ENCODE measurements at places on chromosomes 4 and X.
A peak's percentile ranks its signal among the peaks of the same experiment; 100 is the strongest.

DNA sequence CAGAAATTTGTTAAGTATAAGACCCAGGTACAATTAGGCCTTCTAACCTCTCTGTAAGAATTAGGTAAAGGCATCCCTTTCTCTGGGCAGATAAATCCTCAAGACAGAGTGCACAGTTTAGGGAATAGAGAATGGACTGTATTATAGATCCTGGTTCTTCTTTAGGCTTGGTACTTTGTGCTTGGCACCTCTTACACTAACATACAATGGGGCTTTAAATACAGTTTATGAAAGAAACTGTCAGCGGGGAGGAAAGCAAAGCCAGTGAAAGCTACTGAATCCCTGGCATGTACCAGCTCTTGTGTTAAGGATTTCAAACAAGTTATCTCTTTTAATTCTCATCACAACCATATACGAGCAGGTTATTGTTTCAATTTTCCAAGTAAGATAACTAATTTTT is 1350.0 kb downstream of the ADGRL3 start:
- no peak for DNase-seq

- DNase-seq, result peak; percentile 40
Observed at GRCh38 chr4:26161030-26161824, 159.6 kb upstream of the RBPJ start.

- peak; percentile 88 for DNase-seq
Observed at GRCh38 chrX:153726286-153727122, 1.8 kb downstream of the ABCD1 start.

GRCh38 chr4:22670956-22671355 is 21.8 kb upstream of the GBA3 start:
- DNase-seq, result peak; percentile 34

DNA sequence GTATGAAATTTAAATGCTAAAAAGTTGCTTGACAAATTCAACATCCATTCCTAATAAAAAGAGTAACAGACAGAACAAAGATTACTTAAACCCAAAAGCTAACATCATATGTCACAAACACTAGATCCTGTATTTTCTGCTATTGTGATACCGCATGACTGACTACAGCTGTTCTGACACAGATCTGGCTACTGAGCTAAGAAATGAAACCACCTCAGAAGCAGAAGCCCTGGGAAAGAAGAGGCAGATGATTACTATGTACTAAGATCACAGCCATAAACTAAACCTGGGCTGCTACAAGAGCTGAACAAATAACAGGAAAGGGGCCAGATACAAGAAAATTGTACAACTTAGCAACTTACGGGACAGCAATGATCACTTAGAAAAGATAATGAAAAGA is 9.4 kb downstream of the LETM1 start:
- peak; percentile 47 for DNase-seq

- no peak for DNase-seq
Observed at GRCh38 chr4:19026281-19026680, 1004.7 kb upstream of the LCORL start.

- no peak for DNase-seq
Observed at GRCh38 chr4:17493619-17494018, 18.3 kb downstream of the QDPR start.

DNA sequence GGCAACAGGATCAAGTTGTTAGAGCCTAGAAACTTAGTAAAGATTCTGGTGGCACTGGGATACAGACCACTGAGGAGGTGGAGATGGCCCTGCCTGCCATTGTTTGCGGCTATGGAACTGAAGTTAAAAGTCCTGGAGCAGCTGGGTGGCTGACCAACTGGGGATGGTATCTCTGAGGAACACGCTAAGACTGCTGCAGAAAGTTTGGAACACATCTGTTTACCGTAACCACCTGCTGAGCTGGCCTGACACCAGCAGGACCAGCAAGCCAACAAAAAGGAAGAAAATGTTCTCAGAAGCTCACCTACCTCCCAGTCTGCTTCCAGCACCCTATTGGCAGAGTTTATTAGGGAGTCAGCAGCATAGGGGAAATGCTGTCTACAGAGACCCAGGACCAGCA is 17.4 kb upstream of the PACRGL start:
- no peak for DNase-seq

GRCh38 chrX:70260104-70260503 is at the start of gene P2RY4:
TSS of gene P2RY4 (minus strand) at chrX:70260204. CDS start at chrX:70259624, 580 bp downstream.
- no peak for DNase-seq

DNA sequence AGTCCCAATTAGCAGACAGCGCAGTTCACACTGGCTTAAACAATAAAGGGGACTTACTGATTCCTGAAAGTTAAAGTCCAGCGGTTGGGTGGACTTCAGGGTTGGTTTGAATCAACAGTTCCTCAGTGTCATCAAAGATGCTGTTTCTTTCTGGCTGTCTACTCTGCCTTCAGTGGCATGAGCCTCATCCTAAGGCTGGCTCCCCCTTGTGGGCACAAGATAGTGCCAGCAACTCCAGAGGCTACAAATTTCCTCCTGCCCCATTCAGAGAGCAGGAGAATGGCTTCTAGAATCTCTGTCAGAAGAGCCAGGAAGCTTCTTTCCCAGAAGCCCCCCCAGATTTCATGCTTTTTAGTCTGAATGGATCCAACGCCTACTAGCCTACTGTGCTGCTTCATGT is 82.4 kb upstream of the MTM1 start:
- DNase-seq, result peak; percentile 50

- no peak for DNase-seq
Observed at GRCh38 chr4:169765835-169766234, 8.1 kb upstream of the HPF1 start.

GRCh38 chr4:53905276-53905940 is 159.0 kb downstream of the CHIC2 start:
- no peak for DNase-seq

GRCh38 chr4:2510351-2511259 is 25.8 kb upstream of the FAM193A start:
- no peak for DNase-seq

DNA sequence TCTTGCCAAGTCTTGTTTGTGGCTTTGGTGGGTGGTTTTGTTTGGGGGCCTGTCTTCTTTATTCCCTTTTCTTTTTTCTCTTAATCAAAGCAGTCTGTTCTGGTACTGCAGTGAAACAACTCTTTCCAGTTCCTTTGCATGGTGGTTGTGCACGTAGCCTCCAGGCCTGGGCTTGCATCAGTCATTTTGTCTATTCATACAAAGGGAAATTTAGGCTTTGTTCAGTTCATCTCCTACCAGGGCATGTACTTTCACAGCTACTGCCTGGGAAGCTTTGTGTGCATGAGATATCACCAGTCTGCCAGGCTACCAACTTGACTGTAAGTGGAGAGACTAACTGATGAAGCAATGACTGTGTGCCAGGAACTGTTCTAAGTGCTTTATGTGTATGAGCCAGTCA is 8.5 kb downstream of the TRIM2 start:
- DNase-seq, result no peak

DNA sequence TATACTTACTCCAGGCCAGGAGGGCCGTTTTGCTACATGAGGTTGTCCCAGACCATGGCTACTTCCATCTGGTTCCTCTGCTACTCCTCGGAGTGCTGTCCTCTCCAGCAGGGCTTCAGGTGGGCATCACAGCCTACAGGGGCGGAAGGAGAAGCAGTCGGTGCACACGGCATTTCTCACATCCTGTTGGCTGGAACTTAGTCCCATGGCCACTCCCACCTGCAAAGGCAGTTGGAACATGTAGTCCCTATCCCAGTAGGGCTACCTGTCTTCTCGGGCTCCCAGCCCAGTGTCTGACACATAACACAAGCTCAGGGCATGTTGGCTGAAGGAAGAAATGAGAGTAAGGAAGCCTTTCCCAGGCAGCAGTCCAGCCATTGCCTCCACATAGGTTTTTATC is 7.7 kb upstream of the STK32B start:
- no peak for DNase-seq

DNA sequence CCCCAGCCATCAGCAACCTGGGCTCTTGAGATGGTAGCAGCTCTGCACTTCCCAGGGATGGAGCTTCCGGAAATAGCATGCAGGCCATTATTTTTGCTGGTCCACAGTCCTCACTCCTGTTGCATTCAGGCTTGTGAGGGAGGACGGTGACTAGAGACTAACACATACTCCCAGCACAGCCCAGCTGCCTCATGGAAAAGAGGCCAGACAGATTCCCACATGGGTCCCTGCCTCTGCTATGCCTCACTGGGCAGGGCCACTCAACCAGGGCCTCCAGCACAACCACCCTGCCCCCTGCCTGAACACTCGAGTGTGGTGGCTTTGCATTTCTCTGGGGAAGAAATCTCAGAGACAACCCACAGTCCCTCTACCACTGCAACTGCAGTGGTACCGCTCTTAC is 1195.1 kb downstream of the PCDH18 start:
- no peak for DNase-seq

- peak; percentile 9 for DNase-seq
Observed at GRCh38 chrX:112731793-112732192, 52.1 kb upstream of the LHFPL1 start.

GRCh38 chr4:138115053-138115452 is 127.1 kb downstream of the SLC7A11 start:
- DNase-seq, result no peak

DNA sequence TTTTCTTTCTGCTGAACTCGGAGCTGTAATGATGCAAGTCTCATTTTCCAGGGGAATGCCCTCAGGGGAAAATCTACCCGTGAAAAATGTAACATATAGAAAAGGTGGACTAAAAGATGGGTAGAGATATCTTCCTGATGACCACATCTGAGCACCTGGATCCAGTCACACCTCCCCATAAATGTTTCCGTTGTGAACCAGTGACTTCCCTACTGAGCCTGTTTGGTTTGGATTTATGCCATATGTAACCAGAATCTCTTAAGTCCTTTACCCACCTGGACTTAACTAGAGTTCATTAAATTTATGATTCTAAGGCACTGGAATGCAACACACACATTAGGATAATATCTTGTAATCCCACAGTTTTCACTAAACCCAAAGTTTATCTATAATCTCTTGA is 171.1 kb downstream of the ZNF330 start:
- DNase-seq, result no peak

DNA sequence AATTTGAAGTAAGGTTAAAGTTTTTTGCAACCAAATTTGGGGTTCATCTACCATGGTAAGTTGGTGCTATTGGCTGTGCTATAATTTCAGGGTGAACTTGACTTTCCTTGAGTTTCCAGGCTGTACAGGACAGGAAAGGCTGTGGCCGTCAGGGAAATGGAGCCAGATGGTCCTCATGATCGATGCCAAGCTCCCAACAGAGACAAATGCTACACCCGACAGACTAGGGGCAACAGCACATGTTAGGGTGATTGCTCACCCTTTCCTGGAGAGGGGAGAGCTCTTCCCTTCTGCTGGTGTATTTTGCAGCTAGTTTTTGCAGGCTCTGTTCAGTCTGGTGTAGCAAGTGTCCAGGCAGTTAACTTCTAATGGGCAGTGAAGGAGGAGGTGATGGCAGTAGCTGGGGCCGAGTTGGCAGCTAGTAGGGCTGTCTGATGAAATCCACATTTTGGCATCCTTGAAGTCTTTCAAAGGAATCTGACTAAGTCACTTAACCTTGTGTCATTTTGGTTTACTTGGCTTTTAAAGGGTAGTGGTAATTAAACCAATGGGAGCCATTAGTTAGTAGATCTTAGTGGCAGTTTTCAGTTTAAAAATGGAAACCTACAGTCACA is 47.8 kb downstream of the GAB1 start:
- DNase-seq, result no peak

DNA sequence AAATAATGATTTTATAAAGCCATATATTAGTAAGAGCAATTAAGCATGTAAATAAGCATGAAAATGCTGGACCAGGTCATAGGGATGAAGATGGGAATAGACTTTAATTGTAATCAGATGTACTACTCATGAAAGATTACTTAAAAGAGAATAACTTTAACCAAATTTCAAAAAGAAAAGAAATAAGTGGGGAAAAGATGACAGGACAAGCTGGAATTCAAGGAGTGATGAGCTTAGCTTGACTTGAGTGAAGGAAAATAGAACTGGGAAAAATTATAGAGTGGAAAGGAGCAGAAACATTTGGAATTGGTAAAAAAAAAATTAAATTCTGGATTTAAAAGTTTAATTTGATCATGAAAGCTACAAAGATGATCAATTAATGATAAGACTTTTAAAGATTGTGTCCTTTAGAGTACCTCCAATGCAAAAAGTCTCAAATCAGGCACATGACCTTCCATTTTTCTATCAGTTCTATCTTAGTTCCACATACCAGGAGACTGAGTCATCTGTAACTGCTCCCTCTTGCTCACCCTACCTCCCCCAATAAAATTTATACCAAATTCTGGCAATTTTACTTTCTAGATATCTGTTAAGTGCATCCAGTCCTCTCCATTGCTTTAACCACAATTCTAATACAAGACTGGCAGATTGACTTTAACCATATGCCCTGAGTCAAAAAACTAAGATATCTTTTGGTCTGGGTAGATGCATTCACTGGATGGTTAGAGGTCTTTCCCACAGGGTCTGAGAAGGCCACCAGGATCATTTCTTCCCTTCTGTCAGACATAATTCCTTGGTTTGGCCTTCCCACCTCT is 56.4 kb upstream of the SLIT2 start:
- DNase-seq, result no peak

DNA sequence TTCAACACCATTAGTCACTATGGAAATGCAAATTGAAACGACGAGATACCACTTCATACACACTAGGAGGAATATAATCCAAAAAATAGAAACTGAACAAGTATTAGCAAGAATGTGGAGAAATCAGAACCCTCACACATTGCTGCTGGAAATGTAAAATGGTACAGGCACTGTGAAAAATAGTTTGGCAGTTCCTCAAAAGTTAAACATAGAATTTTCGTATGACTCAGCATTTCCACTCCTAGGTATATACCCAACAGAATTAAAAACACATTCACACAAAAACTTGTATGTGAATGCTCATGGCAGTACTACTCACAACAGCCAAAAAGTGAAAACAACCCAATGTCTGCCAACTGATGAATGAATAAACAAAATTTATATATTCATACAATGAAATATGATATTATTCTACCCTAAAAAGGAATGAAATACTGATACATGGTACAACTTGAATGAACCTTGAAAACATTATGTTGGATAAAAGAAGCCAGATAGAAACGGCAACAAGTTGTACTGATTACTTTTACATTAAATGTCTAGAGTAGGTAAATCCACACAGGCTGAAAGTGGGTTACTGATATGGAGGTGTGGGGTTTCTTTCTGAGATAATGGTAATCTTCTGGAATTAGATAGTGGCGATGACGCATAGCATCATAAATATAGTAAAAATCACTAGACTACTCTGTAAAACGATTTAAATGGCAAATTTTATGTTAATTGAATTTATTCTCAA is 22.3 kb downstream of the TEC start:
- DNase-seq, result peak; percentile 62

DNA sequence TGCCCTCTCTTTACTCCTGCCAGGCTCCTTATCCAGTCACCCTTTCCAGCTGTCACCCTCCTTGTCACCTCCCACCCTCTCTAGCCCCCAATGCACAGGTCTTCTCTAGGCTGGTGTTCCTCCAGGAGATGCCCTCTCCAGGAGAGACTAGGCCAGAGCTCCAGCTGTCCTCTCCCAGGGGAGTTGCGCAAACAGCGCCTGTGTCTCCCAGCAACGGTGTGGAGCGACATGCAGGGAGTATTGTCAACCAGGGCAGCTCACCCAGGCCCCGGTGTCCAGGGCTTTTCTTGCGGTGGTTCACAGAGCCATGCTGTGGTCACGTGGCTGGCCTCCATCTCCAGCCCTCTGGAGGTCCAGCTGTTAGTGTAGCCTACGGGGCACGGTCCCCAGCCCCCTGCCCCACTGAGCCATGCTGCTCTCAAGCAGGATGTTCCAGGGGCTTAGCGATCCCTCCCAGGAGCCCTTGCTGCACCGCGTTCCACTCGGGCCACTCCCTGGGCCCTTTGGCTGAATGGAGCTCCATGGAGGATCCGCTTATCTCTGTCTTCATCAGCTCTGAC is 34.8 kb downstream of the CCNQ start:
- no peak for DNase-seq

Data from GM12865 (cell line).